ENCODE measurements at places on chromosomes 1 and 21.

DNA sequence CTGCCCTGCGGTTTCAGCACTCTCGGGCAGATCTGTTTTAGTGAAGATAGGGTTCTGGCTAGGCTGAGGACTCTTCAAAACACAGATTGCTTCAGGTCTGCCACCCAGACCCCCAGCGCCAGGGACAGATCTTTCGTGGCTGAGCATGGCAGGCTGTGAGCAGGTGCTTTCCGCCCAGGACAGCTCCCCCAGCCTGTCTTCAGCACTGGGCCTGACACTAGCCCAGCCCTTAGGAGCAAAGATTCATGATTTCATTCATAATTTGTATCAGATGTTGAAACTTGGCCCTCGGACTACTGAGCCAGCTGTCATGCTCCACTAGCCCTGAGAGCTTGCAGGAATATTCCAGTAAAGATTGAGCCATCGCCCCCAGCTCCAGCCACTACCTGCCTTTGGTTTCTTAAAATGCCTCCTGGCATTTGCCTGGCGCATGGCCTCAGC, 5.9 kb downstream of the ADPRS start:
- DNase-seq: no peak

DNA sequence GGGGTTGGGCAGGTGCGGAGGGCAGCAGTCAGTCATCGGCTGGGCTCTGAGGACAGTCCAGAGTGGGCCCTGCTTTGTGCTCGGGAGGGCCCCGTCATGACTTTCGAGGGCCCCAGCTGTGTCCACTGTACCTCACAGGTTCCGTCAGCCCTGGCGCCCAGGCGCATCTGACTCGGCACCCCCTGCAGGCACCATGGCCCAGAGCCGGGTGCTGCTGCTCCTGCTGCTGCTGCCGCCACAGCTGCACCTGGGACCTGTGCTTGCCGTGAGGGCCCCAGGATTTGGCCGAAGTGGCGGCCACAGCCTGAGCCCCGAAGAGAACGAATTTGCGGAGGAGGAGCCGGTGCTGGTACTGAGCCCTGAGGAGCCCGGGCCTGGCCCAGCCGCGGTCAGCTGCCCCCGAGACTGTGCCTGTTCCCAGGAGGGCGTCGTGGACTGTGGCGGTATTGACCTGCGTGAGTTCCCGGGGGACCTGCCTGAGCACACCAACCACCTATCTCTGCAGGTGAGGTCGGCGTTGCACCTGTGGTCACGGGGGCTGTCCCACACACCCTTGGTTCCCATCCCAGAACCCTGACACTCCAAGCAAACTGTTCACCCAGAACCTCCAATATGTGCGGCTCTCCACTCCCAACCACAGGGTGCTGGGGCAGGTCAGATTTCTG, 7.8 kb downstream of the PODN start:
- no peak for DNase-seq

DNA sequence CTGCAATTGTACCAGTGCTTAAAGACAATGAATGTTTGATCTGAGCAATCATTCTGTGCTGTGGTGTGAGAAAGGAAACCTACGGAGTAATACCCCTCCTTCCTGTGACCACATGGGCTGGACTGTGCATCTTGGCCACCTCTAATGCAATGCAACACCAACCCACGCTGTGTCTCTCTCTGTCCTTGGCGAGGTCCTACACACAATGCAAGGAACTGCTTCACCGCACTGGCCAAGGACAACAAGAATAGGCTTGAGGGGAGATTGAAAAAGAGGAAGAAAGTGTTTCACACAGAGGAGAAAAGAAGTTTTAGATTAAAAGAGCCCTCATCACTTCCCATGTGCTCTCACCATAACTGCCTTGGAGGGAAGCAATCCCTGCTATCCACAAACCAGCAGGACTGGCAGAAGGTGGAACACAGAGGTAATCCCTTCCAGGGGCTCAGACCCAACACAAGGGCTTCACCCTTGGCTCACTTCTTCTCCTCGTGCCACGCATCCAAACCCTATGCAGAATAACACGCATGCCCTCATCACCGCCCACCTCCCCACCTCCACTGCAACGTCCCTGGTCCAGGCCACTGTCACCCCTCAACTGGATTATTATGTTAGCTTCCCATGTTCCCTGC, 112.5 kb upstream of the ERG start:
- no peak for DNase-seq

GRCh38 chr1:14699620-14700019, 101.1 kb downstream of the KAZN start:
- DNase-seq: no peak

- DNase-seq: no peak
These were observed 33.9 kb downstream of the SPSB1 start for GRCh38 chr1:9326596-9326995.

GRCh38 chr1:83559129-83559840, 439.6 kb downstream of the TTLL7 start:
- no peak for DNase-seq

GRCh38 chr1:905811-906599, 17.7 kb upstream of the SAMD11 start:
- DNase-seq: no peak

GRCh38 chr1:155884031-155884960, 24.9 kb downstream of the SYT11 start:
- DNase-seq: no peak
